GM13977 (cell line): ENCODE measurements at places on chromosomes 1 and 21.

GRCh38 chr1:64535938-64536835 lies 66.3 kb downstream of the CACHD1 start:
- no peak for DNase-seq

- DNase-seq: no peak
Observed at GRCh38 chr1:113298941-113299340, 91.4 kb upstream of the MAGI3 start.

GRCh38 chr1:151237678-151238466 lies 16.7 kb upstream of the PSMD4 start:
- peak; percentile 39 for DNase-seq

DNA sequence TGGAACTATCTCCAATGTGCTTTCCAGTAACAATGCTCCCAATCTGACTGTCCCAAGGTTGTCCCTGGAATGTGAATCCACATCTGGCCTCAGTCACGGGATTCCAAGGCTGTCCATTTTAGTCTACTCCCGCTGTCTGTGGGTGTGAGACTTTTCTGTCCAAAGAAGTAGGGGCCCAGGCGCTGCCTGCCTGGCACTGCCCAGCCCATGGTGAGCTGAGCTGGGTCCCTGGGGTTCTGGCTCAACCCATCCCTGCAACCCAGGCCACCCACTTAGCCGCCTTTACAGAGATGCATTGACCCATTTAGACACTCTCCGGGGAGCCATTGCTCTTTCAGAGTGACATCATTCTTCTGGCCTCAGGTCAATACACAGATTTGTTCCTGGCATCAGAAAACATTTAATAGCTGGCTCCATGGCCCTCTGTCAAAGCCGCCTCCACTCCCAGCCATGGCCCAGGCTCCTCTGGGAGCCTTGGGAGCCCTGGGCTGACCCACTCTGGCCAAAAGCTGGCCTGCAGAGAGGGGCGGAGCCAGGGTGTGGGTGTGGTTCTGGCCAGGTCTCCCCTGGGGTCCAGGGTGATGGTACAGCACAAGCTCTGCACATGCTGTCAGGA lies 47.2 kb upstream of the PAX7 start:
- DNase-seq: no peak

DNA sequence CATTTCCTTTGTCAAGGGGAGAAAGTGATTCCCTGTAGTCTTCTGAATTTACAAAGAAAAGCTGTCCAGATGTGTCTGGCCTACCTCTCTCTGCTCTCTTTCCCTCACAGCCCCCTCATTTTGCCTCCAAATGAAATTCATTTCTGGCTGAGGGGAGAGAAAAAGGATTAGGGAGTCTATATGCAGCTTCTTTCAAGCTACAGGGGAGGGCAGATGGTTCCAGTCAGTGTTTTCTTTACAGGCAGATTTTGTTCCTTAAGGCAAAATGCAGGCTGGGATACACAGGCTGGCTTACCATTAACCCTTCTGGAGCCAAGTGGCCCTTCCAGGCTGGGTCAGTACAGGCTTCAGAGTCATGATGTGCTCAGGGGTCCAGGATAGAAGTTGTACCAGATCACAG lies 198.1 kb upstream of the USP24 start:
- DNase-seq: no peak

DNA sequence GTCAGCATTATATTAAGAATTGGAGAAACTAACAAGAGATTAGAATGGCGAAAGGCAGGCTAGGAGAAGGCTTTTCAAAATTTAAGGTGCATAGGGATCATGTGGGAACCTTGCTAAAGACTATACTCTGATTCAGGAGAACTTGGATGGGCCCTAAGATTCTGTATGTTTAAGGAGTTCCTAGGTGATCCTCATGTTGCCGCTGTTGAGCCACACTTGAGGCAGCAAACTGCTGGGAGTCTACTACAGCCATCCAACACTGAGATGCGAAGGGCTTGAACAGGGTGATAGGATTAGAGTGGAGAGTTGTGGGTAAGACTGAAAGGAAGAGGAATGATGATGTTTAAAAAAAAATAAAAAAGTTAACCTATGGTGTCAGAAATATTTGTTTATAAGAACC lies 1013.2 kb downstream of the MRPL39 start:
- DNase-seq: no peak

GRCh38 chr1:211335522-211336157 lies 9.0 kb downstream of the TRAF5 start:
- peak; percentile 32 for DNase-seq

DNA sequence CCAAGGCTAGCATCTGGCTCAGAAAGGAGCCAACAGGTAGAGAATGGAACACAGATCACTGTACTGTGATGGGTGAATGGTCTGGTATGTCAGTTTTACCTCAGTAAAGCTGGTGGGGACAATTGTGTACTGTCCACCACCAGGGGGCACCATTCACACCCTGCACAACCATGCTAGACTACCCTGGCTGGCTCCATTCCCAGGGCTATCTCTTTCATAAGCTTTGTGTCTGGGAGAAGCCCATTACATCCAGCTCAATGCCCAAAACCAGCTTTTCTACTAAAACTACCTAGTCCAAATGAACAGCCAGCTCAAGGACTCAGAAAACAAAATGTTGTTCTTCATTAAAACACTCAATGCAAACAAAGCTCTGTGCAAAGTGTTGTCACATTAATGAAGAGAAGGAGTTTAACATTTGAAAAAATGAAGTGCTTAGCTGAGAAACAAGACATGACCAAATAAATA lies 62.0 kb upstream of the RASAL2 start:
- peak; percentile 85 for DNase-seq

- peak; percentile 72 for DNase-seq
Observed at GRCh38 chr21:26169611-26170470, 729 bp downstream of the APP start.

DNA sequence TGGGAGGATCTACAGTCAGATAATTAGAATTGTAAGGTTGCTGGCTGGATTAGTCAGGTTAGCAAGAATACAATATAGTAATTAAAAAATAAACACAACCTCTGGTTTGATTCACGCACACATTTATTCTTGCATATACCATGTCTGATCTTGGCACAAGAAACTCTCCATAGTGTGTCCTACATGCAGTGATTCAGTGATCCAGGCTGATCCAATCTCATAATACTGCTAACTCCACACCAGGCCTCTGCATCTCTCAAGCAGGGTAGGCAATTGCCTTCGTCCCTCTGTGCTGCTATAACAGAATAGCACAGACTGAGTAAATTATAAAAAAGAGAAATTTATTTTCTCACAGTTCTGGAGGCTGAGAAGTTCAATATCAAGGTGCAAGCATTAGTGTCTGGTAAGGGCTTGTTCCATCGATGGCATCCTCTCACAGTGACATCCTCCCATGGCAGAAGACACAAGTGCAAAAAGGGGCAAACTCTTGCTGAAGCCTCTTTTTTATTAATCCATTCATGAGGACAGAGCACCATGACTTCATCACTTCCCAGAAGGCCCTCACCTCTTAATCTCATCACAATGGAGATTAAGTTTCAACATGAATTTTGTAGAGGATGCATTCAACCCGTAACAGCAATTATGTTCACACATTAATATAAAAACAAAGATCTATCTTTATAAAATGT lies 741.0 kb upstream of the NCAM2 start:
- no peak for DNase-seq

GRCh38 chr1:241355311-241356010 lies 1.5 kb downstream of the RGS7 start:
- no peak for DNase-seq

GRCh38 chr1:74395571-74395970 lies 116.8 kb downstream of the LRRC53 start:
- DNase-seq: no peak

GRCh38 chr1:23496490-23497181 lies 12.7 kb upstream of the ASAP3 start:
- DNase-seq: no peak

DNA sequence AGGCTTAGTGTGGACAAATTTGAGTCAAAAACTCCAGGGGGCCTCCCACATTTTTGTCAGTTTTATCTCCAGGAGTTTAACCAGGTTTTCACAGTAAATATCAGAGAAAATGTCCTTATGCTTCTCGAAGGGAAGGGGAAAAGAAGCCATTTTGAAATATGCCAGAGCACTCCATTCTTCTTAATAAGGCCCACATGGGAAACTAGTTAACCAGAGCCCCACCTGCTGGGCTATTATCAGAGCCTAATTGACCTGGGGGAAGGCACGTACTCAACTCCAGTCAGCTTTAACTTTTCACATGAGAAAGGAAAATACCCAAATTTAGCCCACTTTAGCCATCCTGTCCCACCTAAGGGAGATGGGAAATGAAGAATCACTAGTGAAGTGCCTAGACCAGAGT lies 296.3 kb downstream of the PTBP2 start:
- DNase-seq: no peak

DNA sequence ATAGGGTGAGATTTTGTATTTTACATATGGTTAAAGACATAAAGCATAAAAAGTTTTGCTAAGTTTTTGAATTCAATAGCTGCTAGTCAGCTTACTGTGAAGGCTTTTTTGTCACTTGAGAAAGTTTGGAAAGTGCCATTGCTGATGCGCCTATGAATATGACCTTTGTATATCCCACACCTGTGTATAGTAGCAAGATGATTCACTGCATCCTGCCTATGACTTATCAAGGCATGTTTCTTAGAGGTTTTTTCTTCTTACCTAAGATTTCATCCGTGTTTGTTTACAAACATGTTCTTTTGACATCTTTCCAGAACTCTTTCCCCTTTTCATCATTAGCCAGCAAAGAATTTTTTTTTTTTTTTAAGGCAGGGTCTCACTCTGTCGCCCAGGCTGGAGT lies 51.5 kb downstream of the PRKAA2 start:
- no peak for DNase-seq

DNA sequence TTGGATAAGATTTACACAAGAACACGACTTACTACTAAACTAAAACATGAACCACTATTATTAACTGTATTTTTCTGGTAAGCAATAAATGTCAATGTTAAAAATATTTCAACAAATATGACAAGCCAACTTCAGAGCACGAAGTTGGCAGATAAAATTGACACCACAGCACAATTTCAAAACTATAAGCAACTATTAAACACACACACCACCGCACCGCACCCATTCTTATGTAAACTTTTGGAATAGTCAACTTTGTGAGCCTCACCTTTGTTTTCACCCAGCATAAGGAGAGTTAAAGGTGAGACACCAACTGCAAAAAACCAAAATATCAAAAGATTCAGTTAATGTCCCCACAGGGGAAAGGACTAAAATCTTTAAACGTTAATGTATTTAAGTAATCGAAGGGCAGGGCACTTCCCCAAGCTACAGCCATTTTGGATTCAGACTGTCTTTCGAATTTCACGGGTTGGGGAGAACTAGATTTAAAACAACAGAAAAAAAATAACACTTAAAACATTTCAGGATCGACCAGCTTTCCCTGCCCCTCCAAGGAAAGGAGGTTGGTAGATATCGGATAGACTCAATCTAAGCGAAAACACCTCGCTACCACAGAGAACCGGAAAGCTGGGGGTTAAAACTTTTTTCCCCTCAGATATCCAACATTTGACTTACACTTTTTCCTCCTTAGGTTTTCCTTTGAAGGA lies 872 bp downstream of the GPBP1L1 start:
- no peak for DNase-seq
